ENCODE measurements at places on chromosomes 5 and 9. TPM values are rescaled to one million over a fixed set of nuclear protein-coding genes. Genes with fewer than 3 reads are reported as not detected.

The CNTNAP3B gene
- total RNA-seq: 8.1 TPM

The MSMP gene
- 1.4 TPM for total RNA-seq

The GLRA1 gene
- not detected for total RNA-seq

The INSYN2B gene
- total RNA-seq: 0.28 TPM

The IQGAP2 gene
- total RNA-seq: 0.59 TPM

The WNT8A gene
- total RNA-seq: not detected

The TMEM245 gene
- 54.0 TPM for total RNA-seq

The HAPLN1 gene
- total RNA-seq: 0.13 TPM

GRCh38 chr5:58452566-58453258 lies 7.2 kb downstream of the PLK2 start:
- no peak overlapping the region for H3K4me3 ChIP-seq
- H3K27me3 ChIP-seq: no peaks in the 10 kb centered on the region
- H3K4me1 ChIP-seq: peaks cover 47% of the 10 kb centered on the region
- DNase-seq: no peak
- peak overlapping the region; percentile 97 for H3K27ac ChIP-seq
- H3K36me3 ChIP-seq: peaks cover 48% of the 10 kb centered on the region

DNA sequence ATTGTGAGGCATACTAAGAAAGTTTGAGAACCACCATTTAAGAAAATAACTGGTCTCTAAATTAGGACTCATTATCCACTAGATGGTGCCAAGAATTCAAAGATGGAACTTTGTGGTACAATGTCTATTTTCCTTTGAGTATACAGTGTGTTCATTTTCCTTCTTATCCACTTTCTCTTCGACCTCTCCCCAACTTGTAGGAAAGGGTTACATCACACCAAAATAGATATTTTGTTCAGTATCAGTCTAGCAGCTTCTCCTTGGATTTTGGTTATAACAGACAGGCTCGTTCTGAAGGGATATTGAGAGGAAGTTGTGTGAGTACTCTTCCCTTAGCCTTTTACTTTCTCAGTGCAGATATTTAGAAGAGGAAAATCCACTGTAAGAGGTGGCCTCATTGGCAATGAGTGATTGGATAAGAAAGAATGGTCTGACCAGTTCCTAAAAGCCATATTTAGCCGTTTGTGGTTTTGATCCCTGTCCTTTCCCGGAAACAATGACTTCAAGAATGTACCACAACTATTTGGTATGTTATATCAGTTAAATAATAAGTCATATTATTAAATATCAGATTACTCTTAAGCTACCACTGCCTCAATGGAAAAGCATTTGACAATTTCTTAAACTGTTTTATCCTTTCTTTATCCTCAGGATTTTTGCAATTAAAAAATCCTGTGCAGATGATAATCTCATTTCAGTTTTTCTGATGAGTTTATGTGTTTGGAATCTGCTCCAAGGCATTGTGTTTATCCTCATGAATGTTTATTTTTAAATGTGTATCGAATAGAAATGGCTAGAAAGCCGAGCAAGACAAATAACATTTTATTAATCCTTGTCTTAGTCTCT lies 69.0 kb upstream of the GRAMD2B start:
- H3K4me3 ChIP-seq: no peak overlapping the region
- H3K27ac ChIP-seq: peak overlapping the region; percentile 77
- DNase-seq: peak; percentile 58
- no peaks in the 10 kb centered on the region for H3K36me3 ChIP-seq
- H3K4me1 ChIP-seq: peaks cover 12% of the 10 kb centered on the region

- no peak overlapping the region for H3K4me3 ChIP-seq
- no peaks in the 10 kb centered on the region for H3K4me1 ChIP-seq
- DNase-seq: no peak
- peaks cover 45% of the 10 kb centered on the region for H3K27me3 ChIP-seq
- H3K36me3 ChIP-seq: no peaks in the 10 kb centered on the region
Measured at GRCh38 chr5:1975406-1975715, 92.6 kb upstream of the IRX4 start.

- peak within 1 kb of the TSS; percentile 74 for H3K27ac ChIP-seq
- H3K27me3 ChIP-seq: no peaks in the 10 kb centered on the region
- H3K36me3 ChIP-seq: no peaks in the 10 kb centered on the region
Measured at GRCh38 chr5:168528521-168529373, at the start of gene FBLL1. FBLL1 (plus strand) TSS chr5:168529305; CDS start chr5:168529505, 200 bp downstream.

DNA sequence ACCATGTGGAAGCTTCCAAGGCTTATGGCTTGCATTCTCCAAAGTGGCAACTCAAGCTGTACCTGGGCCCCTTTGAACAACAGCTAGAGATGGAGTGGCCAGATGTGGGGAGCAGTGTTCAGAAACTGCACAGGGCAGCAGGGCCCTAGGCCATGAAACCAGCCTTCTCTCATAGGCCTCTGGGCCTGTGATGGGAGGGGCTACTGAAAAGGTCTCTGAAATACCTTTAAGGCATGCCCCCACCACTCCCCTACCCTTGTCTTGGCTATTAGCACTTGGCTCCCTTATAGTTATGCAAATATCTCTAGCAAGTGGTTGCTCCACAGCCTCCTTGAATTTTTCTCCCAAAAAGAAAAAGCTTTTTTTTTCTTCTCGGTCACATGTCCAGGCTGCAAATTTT lies 1014.6 kb downstream of the DTWD2 start:
- H3K4me3 ChIP-seq: no peak overlapping the region
- no peaks in the 10 kb centered on the region for H3K27me3 ChIP-seq
- H3K27ac ChIP-seq: no peak overlapping the region
- H3K4me1 ChIP-seq: no peaks in the 10 kb centered on the region

DNA sequence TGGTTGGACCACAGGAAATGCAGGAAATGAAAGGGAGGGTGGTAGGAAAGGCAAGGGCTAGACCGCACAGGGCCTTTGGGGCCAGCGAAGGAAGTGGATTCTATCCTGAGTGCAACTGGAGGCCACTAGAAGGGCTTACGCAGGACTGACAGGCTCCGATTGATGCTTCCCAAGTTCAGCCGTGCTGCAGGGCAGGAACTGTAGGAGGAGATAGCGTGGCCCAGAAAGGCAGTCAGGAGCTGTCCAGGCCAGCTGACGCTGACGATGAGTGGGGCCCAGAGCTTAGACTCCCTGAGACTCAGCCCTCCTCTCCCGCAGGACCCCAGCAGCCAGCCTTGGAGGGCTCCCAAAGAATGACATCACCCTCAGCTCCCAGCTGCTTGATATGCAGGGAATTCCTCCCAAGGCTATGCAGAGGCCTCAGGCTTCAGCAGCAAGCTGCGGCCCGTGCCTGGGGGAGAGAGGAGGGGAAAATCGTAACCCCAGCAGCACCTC lies 48.8 kb downstream of the KCNIP1 start:
- H3K4me1 ChIP-seq: no peaks in the 10 kb centered on the region
- H3K36me3 ChIP-seq: no peaks in the 10 kb centered on the region
- no peak overlapping the region for H3K27ac ChIP-seq
- no peak for DNase-seq

- H3K27me3 ChIP-seq: no peaks in the 10 kb centered on the region
- no peaks in the 10 kb centered on the region for H3K4me1 ChIP-seq
- no peak for DNase-seq
Measured at GRCh38 chr9:134642385-134643181, 980 bp downstream of the COL5A1 start.

DNA sequence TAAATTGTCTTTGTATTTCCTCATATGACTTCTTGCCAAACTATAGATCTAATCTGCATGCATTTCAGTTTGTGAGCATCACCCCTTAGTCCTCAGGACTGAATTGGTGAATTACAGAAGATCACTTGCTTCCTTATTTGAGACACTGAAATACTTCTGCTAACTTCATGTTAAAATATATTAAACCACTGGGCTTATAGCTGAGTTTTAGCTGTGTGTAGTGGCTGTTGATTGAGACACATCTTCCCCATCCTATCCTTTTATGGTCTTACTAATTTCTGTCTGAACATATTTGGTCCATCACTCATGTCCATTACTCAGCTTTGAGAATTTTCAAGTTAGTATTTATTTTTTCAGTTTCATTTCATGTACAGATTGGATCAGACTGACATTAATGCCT lies 295.9 kb downstream of the PSAT1 start:
- no peak overlapping the region for H3K27ac ChIP-seq
- H3K4me1 ChIP-seq: no peaks in the 10 kb centered on the region
- H3K27me3 ChIP-seq: no peaks in the 10 kb centered on the region
- DNase-seq: no peak
- no peak overlapping the region for H3K4me3 ChIP-seq

DNA sequence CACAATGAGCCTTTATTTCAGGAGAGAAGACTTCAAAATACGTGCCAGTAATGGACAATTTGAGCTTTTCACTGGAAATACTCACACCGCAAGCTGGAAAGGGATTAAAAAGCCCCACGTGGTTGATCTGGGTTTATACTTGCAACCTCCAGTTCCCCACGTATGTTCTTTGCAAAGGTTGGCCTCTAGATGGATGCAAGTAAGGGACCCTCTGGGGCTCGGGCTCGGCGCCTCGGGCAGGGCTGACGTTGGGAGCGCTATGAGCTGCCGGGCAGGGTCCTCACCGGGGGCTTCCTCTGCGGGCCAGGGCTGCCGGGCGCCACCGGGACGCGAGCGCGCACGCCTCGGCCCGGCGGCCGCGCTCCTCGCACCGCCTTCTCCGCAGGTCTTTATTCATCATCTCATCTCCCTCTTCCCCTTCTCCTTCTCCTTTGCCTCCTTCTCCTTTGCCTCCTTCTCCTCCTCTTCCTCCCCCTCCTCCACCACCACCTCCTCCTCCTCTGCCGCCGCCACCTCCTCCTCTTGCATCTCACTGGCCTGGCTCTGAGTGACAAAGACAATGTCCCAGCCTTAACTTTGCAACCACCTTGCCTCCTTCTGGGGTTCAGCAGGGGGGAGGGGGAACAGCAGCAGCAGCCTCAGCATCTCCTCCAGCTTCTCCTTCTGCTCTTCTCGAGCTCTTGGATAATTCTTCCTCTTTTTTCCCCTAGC lies 701 bp upstream of the ZNF462 start:
- H3K27ac ChIP-seq: peak overlapping the region; percentile 86
- H3K4me1 ChIP-seq: peaks cover 19% of the 10 kb centered on the region
- no peak for DNase-seq
- peaks cover 2% of the 10 kb centered on the region for H3K36me3 ChIP-seq

DNA sequence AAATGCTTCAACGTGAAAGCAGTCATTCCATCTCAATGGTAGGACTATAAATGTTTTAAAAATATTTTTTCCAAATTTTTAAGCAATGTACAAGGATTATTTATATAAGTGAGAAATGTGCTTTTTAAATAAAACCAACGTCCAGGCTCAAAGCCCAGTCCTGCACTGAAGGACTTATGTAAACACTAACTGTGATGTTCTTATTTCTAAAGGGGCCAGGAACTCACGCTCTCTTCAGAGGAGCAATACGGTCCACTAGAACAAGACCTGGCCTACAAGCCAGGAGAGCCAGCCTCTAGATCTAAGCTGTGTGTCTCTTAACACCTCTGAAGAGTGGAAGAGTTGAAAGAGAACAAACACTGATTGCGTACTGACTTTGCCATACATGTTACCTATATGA lies 12.1 kb downstream of the TTLL11 start:
- no peak for DNase-seq
- H3K4me3 ChIP-seq: no peak overlapping the region
- no peaks in the 10 kb centered on the region for H3K27me3 ChIP-seq
- H3K27ac ChIP-seq: no peak overlapping the region

DNA sequence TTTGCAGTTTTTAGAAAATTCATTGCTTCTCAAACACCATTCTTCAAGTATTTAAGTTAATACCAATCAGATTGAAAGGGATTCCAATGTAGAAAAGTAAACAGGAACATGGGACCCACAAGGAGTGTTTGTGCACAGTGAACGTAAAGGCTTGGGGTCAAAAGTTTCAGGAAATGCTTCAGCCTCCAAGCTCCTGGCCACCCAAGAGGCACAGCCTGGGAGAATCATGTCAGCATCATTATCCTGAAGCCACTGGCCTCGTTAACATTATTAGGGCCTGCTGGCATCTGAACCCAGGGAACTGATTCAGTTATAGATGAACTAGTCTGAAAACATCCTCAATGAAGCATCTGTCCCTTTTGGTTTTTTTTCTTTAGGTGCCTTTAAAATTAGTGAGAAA lies 122.9 kb downstream of the NXNL2 start:
- no peak overlapping the region for H3K4me3 ChIP-seq
- no peaks in the 10 kb centered on the region for H3K27me3 ChIP-seq
- H3K36me3 ChIP-seq: no peaks in the 10 kb centered on the region
- H3K27ac ChIP-seq: no peak overlapping the region
- DNase-seq: no peak

GRCh38 chr9:24590432-24590831 lies 44.7 kb upstream of the IZUMO3 start:
- H3K4me3 ChIP-seq: no peak overlapping the region
- H3K27me3 ChIP-seq: no peaks in the 10 kb centered on the region
- no peak for DNase-seq
- no peak overlapping the region for H3K27ac ChIP-seq
- no peaks in the 10 kb centered on the region for H3K36me3 ChIP-seq

GRCh38 chr5:175652741-175653663 lies 4.9 kb upstream of the HRH2 start:
- no peaks in the 10 kb centered on the region for H3K4me1 ChIP-seq
- H3K4me3 ChIP-seq: no peak overlapping the region
- no peak overlapping the region for H3K27ac ChIP-seq
- peaks cover 12% of the 10 kb centered on the region for H3K27me3 ChIP-seq
- H3K36me3 ChIP-seq: no peaks in the 10 kb centered on the region

DNA sequence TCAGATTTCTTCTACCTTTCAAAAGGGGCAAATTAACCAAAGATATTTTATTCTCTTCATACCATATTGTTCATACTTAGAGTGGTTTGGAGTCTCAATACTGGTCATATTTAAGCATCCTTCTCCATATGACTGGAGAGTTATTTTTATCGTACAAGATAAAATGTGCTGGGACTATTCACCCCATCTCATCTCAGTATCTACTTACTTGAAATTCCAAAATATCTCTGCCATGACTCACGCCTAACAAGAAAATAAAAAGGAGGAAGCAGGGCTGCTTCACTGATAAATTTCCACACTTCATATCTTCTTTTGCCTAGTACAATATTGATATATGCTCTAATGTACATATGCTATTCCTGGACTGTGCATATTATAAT lies 277.9 kb upstream of the CDH9 start:
- H3K4me3 ChIP-seq: no peak overlapping the region
- no peak for DNase-seq
- H3K36me3 ChIP-seq: no peaks in the 10 kb centered on the region
- H3K27me3 ChIP-seq: no peaks in the 10 kb centered on the region
- no peaks in the 10 kb centered on the region for H3K4me1 ChIP-seq

- no peaks in the 10 kb centered on the region for H3K4me1 ChIP-seq
- H3K27me3 ChIP-seq: no peaks in the 10 kb centered on the region
- no peak overlapping the region for H3K4me3 ChIP-seq
- H3K27ac ChIP-seq: no peak overlapping the region
Measured at GRCh38 chr9:134630861-134631260, 10.7 kb upstream of the COL5A1 start.

GRCh38 chr9:112176524-112176923 lies 1.4 kb upstream of the SUSD1 start:
- no peak overlapping the region for H3K4me3 ChIP-seq
- peaks cover 16% of the 10 kb centered on the region for H3K4me1 ChIP-seq
- H3K27ac ChIP-seq: peak overlapping the region; percentile 57
- DNase-seq: no peak
- H3K27me3 ChIP-seq: no peaks in the 10 kb centered on the region

- H3K4me1 ChIP-seq: no peaks in the 10 kb centered on the region
- no peak overlapping the region for H3K27ac ChIP-seq
- no peaks in the 10 kb centered on the region for H3K27me3 ChIP-seq
- H3K36me3 ChIP-seq: no peaks in the 10 kb centered on the region
Measured at GRCh38 chr9:88462191-88462590, 72.8 kb upstream of the NXNL2 start.

Data from Panc1 (cell line).